ENCODE measurements at places on chromosomes 11 and 22.
A peak's percentile ranks its signal among the peaks of the same experiment; 100 is the strongest.

GRCh38 chr11:117878314-117878938 lies 2.0 kb upstream of the FXYD6 start:
- no peak for DNase-seq

GRCh38 chr11:113994077-113994954 lies 19.4 kb downstream of the HTR3A start:
- DNase-seq = peak; percentile 64

DNA sequence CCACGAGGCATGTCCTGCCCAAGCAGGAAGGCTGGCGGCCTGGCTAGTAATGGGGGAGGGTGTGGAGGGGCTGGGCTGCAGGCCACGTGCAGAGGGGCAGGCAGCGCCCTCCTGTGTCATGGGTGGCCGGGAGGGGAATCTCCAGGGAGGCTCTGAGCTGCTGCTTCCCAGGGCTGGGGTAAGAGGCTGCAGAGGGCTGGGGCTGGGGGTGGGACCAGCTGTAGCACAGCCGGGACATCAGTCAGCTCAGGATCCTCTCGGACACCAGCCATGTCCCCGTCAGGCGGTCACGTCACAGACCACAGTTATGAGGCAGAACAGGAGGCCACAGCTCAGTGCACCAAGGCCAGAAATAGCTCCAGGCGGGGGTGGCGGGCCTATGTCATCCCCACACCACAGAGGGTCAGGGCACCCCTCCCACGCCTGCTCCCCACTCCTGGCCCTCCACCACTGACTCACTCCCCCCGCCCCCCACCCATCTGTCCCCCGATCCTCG lies 21.1 kb downstream of the RTN4R start:
- DNase-seq = peak; percentile 36

DNA sequence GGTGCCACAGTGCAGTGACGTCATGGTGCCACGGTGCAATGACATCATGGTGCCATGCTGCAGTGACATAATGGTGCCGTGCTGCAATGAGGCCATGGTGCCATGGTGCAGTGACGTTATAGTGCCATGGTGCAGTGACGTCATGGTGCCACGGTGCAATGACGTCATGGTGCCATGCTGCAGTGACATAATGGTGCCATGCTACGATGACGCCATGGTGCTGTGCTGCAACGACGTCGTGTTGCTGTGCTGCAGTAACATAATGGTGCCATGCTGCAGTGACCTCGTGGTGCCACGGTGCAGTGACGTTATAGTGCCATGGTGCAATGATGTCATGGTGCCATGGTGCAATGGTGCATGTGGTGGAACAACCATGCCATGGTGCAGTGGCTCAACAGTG lies 45.3 kb downstream of the DHCR7 start:
- no peak for DNase-seq

DNA sequence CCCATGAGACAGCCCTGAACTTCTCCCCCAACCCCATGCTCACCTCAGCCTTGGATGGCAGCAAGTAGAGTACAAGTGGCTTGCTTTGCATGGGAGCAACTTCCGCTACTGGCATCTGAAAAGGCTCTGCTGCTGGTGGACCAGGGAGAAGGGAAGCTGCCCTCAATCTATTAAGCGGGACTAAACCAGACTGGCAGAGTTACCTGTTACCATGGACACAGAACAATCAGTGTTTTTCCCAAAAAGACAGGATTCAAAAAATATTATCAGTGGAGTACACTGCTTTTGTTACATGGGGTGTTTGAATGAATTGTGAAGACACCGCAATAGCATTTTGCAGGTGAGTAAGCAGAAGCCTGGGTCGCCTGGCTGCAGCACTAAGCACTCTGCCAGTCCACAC lies 631.4 kb upstream of the B3GAT1 start:
- no peak for DNase-seq

DNA sequence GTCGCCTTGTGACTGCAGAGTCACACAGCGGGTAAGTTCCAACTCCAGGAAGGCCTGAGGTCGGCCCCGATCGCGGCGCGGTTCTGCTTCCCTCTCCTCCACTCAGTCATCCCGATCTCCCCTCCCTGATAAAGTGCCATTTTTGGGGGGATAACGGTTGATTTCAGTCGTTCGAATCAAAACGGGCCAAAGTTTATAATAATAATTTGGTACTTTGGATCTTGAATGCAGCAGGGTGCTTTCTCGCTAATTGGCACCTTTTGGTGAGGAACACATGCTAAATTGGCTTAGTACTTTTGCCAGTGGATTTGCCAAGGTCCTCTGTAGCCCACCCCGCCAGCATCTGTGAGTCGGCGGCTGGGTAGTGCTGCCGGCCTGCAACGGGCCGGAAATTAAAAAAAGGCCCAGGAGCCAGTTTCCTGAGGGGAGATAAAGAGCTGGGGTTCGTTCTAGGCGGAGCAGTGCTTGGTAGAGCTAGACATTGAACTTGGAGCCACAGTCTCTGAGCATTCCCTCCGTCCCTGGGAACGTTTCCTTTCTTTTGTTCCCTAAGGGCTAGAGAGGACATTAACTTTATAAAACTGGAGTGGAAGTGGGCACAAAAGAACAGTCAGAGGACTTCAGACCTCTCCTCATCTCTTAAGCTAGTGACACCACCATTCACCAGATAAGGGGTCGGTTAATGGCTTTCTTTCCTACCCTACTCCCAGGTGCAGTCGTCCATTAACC lies 997 bp downstream of the UBE2L3 start:
- peak; percentile 69 for DNase-seq

DNA sequence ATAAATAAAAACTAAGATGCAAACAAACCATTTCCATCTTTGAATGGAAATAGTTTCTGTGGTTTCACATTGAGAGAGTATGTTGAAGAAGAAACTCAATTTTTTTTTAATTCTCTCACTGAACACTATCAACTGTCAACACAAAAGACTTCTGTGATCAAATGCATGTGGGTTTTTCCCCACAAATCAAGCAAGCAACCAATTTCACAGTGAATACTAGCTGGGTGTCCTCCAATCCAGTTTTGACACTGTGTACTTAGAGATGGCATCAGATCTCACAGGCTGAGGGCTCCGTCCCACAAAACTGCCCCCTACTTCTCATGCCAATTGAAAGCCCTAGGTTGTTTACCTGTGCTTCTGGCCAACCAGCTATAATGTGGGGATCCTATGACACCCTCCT lies 34.5 kb downstream of the CTSC start:
- DNase-seq = no peak

- DNase-seq = no peak
Measured at GRCh38 chr11:74310857-74311256, 583 bp downstream of the P4HA3 start.

GRCh38 chr22:44068422-44069191 lies 44.5 kb downstream of the PARVB start:
- DNase-seq = no peak

- peak; percentile 28 for DNase-seq
Measured at GRCh38 chr11:62725646-62726045, 1.6 kb downstream of the HNRNPUL2 start.

- DNase-seq = no peak
Measured at GRCh38 chr11:126029805-126030204, 32.9 kb downstream of the CDON start.

GRCh38 chr11:75574698-75575602 lies 12.9 kb downstream of the SERPINH1 start:
- no peak for DNase-seq

DNA sequence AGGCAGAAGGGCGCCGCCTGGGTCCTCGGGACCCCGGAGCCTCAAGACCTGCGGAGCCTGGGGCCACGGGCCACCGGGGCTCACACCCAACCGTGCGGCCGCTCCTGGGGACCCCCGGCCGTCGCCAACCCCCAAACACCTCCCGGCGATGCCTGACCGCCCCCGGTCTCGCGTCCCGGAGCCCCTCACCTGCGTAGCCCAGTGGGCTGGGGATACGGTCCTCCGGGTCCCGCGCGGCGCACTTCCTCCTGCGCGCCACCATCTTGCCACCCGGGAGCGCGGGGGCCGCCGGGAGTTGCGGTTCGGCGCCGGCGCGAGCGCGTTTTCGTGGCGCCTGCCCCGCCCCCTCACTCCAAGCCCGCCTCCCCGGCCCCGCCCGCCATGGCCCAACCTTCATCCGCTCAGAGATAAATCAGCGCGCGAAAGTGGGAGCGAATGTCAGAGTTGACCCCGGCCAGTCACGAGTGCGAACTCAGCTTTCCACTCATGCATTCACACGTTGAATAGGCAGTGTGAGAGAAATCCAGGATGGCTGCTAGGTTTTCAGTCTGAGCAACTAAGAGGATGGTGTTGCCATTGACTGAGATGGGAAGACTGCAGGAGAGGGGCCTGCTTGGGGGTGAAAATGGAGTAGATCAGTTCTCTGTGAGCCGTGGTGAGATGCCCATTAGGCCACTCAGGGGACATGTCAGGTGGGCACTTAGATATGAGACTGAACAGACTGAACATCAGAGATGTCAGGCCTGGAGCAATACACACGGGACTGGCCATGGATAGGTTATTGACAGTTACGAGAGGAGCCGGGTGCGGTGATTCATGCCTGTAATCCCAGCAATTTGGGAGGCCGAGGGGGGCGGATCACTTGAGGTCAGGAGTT lies at the start of gene RRP7A:
RRP7A (minus strand) TSS at position 272 of the 877 bp plus-strand sequence; CDS start at position 262, 10 bp downstream.
- peak; percentile 90 for DNase-seq

DNA sequence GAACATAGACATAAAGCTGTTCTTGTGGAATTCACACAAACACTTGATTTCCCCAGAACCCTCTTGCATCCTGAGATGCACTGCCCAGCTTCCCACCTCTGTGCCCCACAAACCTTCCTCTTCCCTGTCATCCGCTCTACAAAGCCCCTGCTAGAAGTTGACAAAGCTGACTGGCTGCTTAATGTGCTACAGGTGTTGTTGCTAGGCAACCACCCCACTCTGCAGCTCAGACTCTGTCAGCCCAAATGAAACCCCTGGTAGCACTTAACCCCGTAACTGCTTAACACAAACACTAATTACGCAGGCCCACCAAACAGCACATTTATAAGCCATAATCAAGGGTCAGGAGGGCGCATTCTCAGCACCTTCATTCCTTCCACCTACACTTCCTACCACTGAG lies 172.0 kb upstream of the CADM1 start:
- no peak for DNase-seq

DNA sequence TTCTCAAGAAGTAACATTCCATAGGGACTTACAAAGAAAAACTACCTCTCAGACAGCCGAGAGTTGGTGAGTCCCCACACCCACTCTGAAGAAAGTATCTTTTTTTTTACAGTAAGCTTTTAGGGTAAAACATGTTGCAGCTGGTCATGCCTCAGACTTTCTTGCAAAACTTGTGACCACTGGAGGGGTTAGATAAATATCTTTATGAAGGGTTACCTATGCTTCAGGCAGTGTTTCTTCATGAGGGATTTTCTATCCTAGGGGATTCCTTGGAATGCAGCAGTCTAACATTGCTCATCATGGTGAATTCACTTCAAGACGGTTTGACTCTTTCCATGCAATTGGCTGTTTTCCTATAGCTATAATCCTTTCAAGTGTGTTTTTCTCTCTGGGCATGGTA lies 20.8 kb upstream of the SNX19 start:
- DNase-seq = peak; percentile 31

DNA sequence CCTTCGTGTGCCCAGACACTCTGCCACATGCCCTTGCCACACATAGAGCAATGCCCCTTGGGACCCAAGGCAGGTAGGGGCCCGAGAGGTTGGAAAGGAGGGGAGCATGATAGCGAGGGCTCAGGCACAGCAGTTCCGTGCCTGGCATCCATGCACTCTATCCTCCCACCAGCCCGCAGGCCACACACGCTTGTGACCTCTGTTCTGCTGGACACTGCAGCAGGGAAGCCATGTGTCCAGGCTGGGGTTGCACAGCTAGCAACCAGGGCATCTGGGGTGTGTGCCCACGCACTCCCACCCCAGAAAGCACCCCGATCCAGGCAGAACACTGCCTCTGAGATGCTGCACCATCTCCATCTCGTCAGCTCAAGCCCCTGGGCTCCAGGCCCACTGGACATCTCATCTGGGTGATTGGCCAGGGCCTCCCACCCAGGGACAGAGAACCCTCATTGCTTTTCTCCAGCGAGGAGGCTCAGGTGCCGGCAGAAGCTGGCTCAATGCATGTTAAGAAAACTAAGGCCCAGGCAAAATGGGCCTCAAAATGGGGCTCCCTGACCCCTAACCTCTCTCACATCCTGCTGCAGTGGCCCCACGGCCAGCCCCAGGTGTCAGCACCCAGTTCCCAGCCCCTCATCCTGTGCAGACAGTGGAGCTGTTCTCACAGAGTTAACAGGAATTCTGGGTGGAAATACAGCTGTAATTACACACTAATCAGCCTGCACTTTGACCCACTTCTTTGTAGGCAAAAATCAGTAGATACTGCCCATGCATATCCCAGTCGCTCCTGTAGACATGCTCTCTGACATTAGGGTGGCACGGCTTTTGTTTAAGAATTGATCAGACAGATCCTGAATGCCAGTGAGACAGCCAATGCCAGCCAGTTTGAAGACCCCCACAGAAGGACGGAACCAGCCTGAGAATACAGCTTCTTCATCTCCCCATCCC lies 173.9 kb upstream of the B3GAT1 start:
- DNase-seq = no peak

- no peak for DNase-seq
Measured at GRCh38 chr11:123585206-123585605, 69.2 kb downstream of the SCN3B start.

All from adipocyte (in vitro differentiated cells).